ENCODE measurements at places on chromosomes 5 and 9.
A peak's percentile ranks its signal among the peaks of the same experiment; 100 is the strongest.

DNA sequence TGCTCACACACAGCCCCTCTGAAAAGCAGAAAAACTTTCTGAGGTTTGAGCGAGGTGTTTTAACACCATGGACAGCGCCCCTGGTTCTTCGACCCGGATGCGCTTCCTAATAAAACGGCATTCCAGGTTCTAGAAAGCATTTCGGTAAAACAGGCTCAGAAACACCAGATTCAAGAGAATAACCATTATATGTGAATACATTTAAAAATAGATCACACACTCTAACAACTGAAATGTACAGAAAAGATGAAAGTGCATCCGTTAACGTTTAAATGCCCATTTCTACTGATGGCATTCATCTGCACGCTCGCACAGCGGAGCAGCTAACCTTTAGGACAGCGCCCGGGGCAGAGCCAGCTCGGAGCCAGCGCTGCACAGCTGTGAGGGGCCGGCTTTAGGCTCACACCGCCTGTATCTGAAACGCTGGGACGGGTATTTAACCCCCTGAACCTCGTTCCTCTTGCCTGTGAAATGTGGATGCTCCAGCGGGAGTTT lies 26.3 kb upstream of the TENT4A start:
- DNase-seq = no peak

GRCh38 chr5:179905161-179905560 lies 2.5 kb downstream of the TBC1D9B start:
- no peak for DNase-seq

DNA sequence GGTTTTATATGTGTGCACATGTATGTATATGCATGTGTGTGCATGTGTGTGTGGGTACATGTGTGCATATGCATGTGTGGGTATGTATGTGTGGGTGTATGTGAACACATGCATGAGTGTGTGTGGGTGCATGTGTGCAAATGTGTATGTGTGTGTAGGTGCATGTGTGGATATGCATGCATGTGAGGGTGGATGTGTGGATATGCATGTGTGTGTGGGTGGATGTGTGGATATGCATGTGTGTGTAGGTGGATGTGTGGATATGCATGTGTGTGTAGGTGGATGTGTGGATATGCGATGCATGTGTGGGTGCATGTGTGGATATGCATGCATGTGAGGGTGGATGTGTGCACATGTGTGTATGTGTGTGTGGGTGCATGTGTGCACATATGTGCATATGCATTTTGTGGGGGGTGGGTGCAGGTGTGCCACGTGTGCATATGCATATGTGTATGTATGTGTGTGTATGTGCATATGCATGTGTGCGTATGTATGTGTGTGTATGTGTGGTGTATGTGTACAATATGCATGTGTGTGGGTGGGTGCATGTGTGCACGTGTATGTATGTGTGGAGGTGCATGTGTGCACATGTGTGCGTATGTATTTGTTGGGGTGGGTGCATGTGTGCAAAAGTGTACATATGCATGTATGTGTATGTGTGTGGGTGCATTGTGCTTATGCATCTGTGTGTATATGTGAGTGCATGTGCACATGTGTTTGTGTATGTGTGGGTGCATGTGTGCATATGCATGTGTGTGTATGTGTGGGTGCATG lies 144.2 kb downstream of the GAS1 start:
- no peak for DNase-seq

- DNase-seq = no peak
These were observed 38.9 kb downstream of the LYRM7 start for GRCh38 chr5:131209506-131210150.

DNA sequence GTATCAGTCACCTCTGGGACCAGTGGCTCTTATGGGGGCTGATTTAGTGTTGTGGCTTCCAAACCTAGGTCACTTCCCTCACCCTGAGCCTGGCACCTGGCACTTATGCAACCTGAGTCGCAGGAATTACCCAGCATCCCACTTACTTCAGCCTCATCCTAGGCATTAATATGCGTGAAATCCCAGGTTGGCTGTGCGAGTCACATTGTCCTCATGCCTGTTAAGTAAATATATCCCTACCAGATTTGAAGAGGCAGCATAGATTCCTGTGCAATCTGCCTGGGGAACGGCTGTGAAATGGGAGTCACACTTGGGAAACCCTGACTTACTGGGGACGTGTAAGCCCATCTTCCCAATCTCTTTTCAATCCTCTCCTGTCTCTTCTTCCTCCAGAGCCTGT lies 42.7 kb upstream of the AKNA start:
- DNase-seq = peak; percentile 24

DNA sequence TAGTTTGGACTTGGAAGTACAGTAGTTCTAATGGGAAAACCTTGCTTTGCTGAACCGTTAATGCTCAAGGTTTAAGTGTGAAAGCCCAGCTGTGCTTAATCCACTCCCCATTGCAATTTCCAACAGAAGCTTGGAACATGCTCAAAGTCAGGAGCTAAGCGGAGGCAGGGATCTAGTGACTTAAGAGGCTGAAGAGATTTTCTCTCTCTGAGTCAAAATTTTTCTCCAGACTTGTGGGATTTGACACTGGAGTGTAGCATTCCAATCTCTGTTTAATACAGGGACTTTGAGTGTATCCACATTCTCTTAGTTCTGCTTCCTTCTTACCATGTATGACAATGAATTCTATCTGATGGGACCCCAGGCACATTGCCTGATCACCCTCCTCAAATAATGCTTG lies 471.8 kb downstream of the KIF4B start:
- DNase-seq = no peak

GRCh38 chr5:145360936-145361335 lies 474.2 kb downstream of the PRELID2 start:
- DNase-seq = no peak

DNA sequence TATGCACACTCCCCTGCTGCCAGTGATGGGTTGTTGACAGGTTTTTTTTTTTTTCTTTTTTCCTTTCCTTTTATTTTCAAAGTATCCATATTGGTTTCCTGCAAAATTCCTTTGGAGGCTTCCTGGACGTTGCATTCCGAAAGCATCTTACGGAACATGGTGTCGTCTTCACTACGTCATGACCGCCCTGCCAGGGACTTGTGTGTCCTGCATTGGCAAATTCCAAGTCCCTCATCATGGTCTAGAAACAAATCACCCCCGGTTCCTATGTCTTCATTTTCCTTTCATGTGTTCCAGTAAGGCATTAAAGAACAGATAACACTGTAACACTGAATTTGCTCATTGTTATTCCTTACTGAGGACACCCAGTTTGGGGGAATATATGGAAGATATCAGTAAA lies 35.0 kb upstream of the ADAMTSL1 start:
- DNase-seq = no peak

GRCh38 chr9:93861736-93862358 lies 93.3 kb downstream of the BARX1 start:
- DNase-seq = no peak

GRCh38 chr9:133782157-133783130 lies 44.3 kb upstream of the SARDH start:
- DNase-seq = peak; percentile 77

DNA sequence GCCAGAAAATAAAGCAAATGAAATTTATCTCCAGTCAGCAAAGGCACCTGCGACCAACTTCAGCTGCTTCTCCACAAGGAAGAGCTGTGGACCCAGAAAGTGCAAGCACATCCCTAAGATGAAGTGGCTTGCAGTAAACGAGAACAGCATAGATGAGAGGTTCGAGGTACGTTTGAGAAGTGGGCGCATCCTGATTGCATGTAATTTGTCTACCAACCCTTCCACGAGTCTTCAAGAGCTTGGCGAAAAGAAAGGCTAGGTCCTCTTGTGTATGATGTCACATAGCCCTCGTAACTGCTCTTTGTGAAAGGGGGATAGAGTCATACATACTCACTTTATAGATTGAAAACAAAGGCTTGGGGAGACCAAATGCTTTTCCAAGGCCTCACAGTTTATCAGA lies 6.0 kb upstream of the LCP2 start:
- DNase-seq = no peak

- DNase-seq = no peak
These were observed 76.7 kb upstream of the UNC5A start for GRCh38 chr5:176733406-176734262.

DNA sequence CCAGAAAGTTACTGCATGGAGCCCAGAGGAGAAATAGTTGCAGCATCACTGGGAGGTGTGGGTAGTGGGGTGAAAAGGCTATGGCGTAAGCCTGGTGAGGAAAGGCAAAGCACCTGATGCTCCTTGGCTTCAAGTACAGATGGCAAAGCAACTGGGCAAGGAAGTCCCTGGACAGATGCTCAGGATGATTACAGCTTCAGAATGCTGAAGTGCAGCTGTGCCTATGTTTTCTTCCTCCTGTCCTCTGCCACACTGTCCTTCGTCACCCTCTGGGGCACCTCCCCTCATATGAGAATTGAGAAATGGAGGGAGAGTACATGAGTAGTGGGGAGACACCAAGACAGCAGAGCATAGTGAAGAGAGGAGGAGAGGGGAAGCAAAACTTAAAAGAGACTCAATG lies 328.0 kb downstream of the PDE4D start:
- no peak for DNase-seq

DNA sequence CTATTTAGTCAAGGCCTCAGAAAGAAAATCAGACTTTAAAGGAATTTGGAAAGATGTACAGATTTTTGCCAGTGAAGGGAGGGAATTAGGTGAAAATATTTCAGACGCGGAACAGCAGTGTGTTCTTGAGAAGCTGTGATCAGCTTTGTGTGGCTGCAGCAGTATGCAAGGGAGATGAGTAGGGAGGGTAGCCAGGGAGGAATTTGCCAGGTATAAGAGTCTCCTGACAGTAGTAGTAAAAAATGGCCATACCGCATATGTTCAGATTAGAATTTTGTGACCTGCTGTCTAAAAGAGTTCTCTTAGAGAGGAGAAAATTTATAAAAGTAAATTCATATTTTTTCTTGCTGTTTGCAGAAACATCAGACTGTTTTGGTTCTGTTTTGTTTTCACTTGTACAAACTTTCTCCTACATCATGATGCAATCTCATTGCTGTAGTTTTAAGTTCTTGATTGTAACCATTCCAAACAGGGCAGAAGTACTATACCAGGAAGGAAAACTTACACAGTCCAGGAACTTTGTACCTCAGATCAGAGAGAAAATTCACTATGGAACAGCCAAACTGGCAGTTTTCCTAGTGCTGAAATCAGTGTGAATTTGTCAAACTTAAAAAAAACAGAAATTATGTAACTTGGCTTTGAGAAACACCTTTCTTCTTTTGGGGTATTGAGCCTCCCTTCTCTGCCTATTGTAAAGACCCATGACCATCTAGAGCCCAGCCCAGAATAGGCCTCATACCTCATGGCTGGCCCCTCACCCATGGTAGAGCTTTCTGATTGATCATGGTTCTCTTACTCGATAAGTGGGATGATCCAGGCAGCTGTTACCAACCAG lies 78.4 kb upstream of the NR3C1 start:
- DNase-seq = no peak

DNA sequence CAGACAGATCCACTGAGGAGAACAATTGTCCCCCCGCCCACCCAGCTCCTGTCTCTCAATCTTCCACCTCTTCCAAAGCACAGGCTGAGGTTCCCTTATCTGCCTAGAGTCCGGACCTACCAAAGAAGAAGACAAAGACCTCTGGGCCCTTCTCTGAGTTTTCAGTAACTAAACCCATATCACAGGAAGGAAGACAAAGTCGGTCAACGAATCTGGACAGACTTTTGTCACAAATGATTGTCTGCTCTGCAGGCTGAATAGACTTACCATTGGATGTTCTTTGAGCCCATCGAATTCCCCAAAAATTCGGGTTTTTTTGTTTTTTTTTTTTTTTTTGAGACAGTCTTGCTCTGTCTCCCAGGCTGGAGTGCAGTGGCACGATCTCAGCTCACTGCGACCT lies 58.0 kb downstream of the C9orf50 start:
- no peak for DNase-seq

DNA sequence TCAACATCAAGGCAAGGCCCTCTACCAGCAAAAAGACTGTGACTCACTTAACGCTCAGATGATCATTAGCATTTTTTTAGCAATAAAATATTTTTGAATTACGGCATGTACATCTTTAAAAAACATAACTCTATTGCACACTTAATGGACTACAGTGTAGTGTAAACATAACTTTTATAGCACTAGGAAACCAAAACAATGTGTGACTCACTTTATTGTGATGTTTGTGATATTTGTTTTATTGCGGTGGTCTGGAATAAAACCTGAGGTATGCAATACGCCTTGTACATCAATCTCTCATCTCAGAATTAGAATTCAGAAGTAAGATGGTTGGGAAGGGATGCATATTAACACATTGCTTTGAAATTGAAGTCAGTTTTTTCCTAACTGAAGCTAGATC lies 106.9 kb upstream of the PTCH1 start:
- no peak for DNase-seq

DNA sequence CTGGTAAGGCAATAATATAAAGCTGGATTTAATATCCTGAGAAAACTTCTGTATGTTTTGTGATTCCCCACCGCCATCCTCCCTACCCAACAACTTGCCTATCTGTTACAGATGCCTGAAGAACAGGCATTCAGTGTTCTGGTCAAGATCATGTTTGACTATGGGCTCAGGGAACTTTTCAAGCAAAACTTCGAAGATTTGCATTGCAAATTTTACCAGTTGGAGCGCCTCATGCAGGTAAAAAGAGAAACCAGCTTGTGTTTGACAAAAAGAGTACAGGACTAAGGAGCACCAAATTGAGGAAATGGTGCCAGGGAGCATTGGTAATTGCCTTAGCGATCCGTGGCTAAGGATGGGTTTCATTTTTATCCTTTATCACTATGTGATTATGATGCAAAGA lies 40.0 kb downstream of the GPR21 start:
- DNase-seq = no peak

DNA sequence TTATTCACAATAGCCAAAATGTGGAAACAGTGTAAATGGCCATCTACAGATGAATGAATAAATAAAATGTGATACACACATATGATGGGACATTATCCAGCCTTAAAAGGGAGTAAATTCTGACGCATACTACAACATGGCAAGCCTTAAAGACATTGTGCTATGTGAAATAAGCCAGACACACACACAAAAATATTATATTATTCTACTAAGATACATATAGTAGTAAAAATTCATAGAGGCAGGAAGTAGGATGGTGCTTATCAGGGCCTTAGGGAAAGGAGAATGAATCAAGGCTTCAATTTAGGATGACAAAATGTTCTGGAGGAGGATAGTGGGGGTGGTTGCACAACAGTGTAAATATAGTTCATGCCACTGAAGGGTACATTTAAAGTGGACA lies 346.7 kb upstream of the SMARCA2 start:
- DNase-seq = no peak

GRCh38 chr5:174504266-174504726 lies 220.1 kb upstream of the MSX2 start:
- no peak for DNase-seq

GRCh38 chr5:123422433-123423277 lies 548 bp downstream of the CEP120 start:
- DNase-seq = no peak

- no peak for DNase-seq
These were observed 10.1 kb upstream of the NRARP start for GRCh38 chr9:137311986-137312851.

DNA sequence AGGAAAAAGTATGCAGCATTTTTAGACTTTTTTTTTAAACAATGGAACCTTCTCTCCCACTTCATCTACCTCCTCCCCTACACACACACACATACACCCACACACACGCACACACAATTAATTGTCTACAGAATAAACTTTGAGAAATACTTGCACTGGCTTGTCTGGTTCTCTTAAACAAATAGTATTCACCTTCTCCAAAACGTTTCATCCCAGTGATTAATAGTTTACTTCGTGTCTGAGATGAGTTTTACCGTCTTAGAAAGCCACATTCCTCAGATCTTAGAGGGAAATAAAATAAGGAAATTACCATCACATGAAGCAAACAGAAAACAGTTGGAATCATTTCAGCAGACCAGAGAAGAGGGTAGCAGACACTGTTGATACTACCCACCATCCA lies 570.6 kb upstream of the CLINT1 start:
- DNase-seq = no peak

- DNase-seq = peak; percentile 10
These were observed 195.3 kb downstream of the CACNA1B start for GRCh38 chr9:138072897-138073296.

All from posterior cingulate gyrus (tissue), 11 donors.